ENCODE measurements at places on chromosomes 1 and 21. TPM values are rescaled to one million over a fixed set of nuclear protein-coding genes. Genes with fewer than 3 reads are reported as not detected.

GRCh38 chr1:81757398-81758020, 43.2 kb upstream of the ADGRL2 start:
- DNase-seq: no peak

Gene BCAR3
- 47.1 TPM for total RNA-seq

Gene NPHS2
- not detected for total RNA-seq

DNA sequence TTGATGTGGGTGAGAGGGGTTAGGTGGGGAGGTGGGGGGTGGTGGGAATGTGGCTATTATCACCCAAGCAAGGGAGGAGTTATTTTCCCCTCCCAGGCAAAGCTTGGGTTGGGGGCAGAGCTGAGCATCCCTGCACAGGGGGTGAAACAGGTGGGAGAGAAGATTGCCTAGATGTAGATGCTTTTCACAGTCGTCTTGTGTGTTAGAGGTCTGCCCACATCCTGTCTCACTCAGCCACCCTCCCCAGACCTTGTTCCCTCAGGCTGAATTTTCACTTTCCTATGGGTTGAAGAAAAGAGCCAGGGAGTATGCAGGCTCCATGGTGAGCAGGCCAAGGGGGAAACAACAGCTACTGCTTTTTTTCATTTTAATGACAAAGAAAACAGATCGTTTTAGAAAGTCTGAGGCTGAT, 223.5 kb downstream of the KIF26B start:
- DNase-seq: no peak

GRCh38 chr1:10651793-10652192, 144.7 kb downstream of the CASZ1 start:
- DNase-seq: no peak

- DNase-seq: no peak
Observed at GRCh38 chr1:176196728-176197127, 10.4 kb downstream of the COP1 start.

DNA sequence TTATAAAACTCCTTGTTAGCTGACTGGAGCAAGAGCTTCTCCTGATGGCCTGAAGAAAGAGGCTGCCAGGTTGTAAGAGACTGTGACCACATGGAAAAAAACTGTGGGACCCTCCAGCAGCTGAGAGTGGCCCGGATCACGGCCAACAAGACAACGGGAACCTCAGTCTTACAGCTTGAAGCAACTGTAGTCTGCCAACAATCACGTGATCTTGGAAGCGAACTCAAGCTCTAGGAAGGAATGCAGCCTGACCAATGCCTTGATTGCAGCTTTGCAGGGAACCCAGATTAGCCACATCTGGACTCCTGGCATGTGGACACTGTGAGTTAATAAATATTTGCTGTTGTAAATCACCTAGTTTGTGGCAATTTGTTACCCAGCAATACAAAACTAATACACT, 442.6 kb upstream of the PRMT6 start:
- DNase-seq: no peak

DNA sequence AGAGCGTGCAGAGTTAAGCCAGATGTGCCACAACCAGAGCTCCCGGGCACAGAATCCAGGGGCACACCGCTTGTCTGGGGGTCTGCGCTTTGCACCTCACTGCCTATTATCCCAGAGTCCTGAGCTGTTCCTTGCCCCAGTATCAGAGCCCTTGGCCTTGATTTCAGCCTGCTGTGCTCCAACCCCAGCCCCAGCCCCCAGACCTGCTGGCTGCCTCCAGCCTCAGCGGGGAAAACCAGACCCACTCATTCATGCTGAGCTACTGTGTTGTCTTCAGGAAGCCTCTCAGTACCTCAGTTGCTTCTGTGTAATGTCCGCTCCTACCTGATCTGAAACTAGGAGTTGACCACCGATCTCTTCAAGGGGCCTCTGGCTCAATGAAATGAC, 1.1 kb downstream of the IKBKE start:
- DNase-seq: no peak

DNA sequence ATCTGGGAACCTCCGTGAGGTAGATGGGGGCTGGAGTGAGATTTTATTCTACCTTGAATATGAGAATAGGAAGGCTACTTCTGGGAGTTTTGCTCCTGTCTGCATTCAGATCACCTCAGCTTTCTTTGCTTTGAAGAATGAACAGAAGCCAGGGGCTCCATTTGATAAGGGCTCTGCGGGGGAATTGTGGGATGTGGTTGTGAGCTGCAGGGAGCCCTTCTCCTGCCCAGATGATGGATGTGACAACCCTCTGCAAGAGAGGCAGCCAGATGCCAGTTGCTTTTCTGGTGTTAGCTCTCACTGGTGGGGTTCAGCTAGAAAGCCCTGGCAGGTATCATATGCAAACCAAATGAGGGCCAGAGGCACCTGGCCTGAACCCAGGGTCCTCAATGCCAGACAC, 21.5 kb downstream of the IER5 start:
- no peak for DNase-seq

GRCh38 chr1:244603498-244603897, 49.4 kb upstream of the DESI2 start:
- DNase-seq: peak; percentile 58

Gene AURKAIP1
- total RNA-seq: 106 TPM
